ENCODE measurements at places on chromosomes 13 and 19.

DNA sequence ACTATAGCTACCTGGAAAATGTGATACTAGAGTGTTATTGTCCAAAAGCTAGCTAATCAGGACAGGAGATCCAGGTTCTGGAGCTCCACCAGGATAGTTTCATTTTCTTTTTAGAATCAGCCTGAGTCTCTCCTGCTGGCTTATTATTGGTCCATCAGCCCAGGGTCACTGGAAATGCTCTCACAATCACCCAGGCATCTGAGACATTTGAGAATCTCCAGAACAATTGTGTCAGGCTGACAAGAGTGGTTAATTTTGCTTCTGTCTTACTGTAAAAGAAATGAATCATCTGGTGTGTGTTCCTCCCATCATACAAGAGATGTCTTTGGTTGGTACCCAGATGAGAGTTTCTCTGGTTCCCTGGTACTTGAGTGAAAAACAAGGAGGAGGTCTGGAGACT, 43.6 kb upstream of the ZNF681 start:
- DNase-seq, result no peak

DNA sequence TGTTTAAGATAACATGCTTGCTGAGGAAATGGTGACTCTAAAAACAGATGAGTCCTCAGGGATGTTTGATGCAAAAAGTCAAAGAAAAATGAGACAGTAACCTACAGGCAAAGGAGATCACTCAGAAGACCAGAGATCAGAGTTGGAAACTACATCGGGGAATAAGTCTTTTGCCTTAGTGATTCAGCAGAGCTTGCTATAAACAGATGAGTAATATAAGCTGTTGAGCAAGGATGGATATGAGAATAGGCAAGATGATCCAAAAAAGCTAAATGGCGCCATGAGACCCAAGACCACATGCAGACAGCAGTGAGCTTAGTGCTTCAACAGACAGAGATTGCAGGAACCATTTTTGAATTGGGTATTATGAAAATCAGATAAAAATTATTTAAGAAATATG, 168.6 kb downstream of the POSTN start:
- DNase-seq, result no peak

GRCh38 chr19:33436360-33437345, 63.1 kb downstream of the CEBPG start:
- no peak for DNase-seq

GRCh38 chr13:102309110-102309509, 92.7 kb downstream of the FGF14 start:
- DNase-seq, result no peak

DNA sequence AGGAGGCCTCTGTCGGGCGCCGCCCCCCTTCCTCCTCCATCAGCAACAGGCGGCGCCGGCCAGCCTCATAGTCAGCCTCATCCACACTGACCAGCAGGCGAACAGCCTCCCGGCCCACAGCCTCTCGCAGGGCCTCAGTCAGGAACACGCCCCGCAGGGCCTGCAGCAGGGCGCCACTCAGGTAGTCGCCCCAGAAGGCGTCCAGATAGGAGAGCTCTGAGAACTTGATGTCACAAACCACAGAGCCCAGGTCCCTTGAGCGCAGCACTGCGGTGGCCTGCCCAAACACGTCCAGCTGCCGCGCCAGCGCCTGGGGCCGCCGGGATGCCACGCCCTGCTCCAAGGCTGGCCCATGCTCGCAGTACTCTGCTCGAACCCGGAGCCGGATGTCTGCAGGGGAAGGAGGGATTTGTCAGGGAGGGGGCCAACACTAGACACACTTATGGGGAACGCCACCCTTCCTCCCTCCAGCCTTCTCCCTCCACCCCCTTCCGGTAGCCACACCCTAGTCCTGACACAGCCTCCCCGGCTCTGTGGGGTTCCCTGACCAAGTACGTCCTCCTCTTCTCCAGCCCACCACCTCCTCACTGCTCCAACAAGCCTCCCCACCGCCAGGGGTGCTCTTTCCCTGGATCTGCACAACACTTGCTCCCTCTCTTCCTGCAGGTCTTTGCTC, 17.9 kb downstream of the DEDD2 start:
- DNase-seq, result no peak

- no peak for DNase-seq
Measured at GRCh38 chr13:44431150-44431549, 57.5 kb downstream of the SERP2 start.

DNA sequence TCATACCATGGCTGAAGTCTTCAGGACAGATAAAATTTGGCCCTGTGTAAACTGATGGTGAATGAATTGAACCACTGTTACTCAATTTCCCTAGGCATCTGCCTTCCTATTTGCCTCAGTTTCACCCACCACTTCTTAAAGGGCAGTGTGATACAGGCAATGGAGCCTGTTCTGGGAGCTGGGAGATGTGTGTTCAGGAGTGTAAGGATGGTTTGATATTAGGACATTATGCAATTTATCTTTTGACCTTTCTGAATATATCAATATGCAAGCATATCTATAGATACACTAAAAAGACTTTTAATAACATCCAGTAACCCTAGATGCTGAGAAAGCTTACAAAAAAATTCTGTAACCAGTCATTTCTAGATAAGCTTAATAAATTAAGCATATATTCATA, 14.6 kb downstream of the IZUMO2 start:
- DNase-seq, result no peak

DNA sequence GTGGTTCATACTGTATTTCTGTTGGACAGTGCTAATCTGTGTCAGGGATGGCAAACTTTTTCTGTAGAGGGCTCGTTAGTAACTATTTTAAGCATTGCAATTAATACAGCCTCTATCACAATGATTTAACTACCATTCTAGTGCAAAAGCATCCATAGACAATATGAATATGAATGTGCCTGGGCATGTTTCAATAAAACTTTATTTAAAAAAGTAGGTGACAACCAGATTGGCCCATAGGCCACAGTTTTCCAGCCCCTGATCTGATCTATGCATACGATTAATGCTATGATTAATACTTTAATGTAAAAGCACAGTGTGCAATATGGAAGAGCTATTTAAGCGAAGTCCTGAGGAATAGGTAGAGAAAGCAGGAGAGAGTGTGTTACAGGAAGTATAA, 29.6 kb downstream of the ADGRE1 start:
- no peak for DNase-seq

DNA sequence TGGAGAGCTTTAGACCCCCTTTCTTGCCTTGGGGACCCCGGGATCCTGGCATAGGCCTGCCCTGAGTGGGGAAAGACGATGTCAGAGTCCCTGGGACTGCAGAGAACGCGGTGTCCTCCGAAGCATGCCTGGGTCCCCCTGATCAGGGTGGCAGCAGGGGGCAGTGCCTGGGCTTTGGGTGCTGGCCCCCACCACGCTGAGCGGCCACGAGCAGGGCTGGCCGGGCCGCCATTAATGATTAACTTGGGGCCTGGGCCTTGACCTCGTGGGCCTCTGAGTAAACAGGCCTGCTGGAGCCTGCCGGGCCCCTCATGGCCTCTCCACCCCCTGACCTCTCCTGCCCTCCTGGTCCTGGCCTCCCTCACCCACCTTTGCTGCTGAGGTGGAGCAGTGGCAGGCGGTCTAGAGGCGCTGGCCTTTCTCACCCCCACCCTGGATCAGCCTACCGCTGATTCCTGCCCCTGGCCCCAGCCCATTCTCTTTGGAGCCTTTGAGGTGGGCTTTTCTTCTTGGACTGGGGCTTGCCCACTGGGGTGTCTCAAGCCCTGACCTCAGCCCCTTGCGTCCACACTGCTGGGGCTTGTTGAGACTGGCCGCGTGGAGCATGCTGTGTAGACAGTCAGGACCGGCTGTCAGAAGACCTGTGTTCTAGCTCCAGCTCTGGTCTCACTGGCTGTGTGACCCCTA, 26.3 kb downstream of the CEBPA start:
- DNase-seq, result no peak

GRCh38 chr19:3293560-3293959, 69.1 kb downstream of the CELF5 start:
- no peak for DNase-seq

GRCh38 chr13:52961256-52961910, 67.2 kb upstream of the OLFM4 start:
- no peak for DNase-seq

GRCh38 chr13:60402022-60402421, 5.0 kb downstream of the TDRD3 start:
- DNase-seq, result no peak

DNA sequence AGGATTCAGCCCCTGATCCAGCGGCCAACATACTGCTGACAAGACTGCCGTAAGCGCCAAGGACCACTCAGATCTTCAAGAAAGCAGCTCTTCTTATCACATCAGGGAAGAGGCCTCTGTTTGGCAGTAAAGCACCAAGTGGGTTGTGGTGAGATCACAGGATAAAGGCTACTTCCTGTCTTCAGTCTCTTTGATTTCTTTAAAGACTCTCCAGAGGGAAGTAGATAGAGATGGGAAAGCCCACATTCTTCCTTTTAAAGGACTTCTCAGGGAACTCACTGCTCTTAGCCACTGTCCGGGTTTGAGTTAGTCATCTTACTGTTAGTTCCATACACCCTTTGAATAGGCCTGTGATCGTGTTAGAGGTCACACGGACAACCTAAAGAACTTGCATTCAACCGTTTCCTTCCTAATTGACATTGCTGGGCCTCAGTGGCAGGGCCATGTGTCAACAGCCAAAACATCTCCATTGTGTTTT, 47.2 kb upstream of the POMP start:
- DNase-seq, result no peak

DNA sequence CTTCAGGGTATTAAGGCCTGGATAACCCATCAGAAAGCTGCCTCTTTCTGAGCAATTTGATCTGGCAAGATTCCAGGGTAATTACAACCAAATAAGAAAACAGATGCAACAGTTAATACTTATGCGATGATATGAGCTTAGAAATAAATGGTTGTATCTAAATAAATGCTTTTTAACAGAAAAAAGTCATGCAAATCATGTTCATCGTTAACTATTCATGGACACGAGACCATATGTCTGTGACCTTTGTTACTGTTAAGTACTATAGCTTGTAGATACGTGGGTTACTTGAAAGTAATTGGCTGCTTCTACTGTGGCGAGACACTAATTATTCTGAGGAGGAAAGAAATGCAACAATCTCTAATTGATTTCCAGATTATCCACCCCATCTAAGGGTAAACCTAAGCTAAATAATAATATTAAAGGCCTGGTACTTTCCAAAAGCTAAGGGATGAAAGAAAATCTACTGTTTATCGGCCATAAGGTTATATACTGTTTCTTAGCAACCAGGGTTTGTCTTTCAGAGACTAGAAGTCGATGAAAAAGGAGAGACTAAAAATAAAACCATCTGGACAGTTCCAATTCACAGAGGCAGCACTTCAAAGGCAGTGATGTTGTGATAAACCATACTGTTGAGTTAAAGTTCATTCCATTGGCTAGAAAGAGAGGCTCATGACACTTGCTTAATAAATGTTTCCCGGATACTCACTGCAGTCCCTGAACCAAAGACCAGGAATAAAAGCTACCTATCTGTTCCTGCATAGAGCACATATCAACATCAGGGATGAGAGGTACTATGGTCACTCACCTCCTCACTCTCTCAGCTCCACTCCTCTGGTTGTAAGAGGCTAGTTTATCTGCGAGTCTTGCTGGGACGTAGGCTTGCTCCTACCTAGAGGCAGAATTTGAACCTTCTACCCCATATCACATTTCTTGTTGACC, 1.5 kb downstream of the EPSTI1 start:
- DNase-seq, result no peak

GRCh38 chr13:20331419-20331818, 99.3 kb upstream of the GJB6 start:
- DNase-seq, result no peak

Measured in stimulated activated CD4-positive, alpha-beta T cell treated with anti-CD3 and anti-CD28 coated beads, Interleukin-1b, Interleukin-23, amount 100 ng/mL, for 1 hour (primary cell).